Cortex of kidney (tissue), 1 donor: ENCODE measurements at places on chromosomes 5 and 9.

DNA sequence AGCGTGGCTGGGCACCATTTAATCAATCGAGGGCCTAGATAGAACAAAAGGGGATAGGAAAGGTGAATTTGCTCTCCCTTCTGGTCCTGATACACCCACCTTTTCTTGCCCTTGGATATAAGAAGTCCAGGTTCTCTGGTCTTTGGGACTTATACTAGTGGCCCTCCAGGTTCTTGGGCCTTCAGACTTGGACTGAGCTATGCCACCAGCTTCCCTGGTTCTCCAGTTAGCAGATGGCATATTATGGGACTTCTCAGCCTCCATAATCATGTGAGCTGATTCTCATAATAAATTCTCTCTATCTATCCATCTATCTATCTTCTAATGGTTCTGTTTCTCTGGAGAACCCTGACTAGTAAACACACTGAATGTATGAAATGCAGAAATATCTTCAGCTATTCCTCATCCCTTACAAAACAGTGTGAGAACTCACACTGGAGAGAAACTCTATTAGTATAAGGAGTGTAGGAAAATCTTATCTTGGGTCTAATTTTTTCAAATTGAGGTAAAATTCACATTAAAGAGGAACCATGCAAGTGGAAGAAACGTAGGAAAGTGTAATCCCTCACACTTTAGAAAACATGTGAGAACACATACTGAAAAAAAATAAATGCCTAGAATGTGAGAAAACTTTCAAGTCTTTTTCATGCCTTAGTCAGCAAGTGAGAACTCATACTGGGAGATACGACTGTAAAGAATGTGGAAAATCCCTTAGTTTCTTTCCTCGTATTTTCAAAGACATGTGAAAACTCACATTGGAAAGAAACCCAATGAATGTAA is 15.5 kb downstream of the PCDHB15 start:
- no peak for DNase-seq

GRCh38 chr5:4576161-4576748 is 563.9 kb upstream of the ADAMTS16 start:
- DNase-seq, result no peak

- no peak for DNase-seq
Measured at GRCh38 chr5:18433336-18433735, 799.1 kb downstream of the TAF11L14 start.

- DNase-seq, result no peak
Measured at GRCh38 chr5:116554764-116555163, 19.9 kb downstream of the SEMA6A start.

DNA sequence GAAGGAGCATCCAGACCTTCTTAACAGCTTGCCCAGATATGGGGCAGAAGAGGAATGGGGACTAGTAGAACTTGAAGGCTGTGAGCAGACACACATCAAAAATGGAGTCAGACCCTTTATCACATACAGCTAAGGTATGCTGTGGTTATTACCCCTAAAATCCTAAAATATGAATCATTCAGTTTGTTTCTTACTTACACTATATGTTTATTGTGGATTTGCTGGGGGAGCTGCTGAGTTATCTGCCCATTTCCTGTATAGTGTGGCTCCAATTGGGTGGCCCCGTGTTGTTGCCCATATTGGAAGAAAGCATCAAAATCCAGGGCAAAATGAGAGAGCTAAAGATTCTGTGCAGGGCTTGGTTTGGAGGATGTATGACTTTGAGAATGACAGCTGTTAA is 56.9 kb downstream of the AP3S1 start:
- no peak for DNase-seq

- DNase-seq, result no peak
Measured at GRCh38 chr9:3181049-3181953, 337.4 kb upstream of the PUM3 start.

GRCh38 chr9:22114956-22115355 is 105.9 kb upstream of the CDKN2B start:
- DNase-seq, result no peak

DNA sequence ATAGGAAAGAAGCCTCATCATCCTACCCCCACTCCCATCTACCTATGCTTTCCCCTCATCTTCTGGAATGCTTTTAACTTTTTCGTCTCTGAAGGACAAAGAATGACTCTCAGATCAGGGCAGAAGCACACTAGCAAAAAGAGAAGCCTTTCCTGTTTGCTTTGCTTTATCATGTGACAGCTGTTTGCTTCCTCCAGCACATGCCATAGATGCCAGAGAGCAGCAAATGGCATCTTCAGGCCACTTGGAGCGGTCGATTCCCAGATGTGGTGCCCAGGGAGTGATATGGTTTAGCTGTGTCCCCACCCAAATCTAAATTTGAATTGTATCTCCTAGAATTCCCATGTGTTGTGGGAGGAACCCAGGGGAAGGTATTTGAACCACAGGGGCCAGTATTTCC is 294.8 kb downstream of the GADD45G start:
- no peak for DNase-seq

- no peak for DNase-seq
Measured at GRCh38 chr5:177601577-177602457, 1.9 kb downstream of the B4GALT7 start.

DNA sequence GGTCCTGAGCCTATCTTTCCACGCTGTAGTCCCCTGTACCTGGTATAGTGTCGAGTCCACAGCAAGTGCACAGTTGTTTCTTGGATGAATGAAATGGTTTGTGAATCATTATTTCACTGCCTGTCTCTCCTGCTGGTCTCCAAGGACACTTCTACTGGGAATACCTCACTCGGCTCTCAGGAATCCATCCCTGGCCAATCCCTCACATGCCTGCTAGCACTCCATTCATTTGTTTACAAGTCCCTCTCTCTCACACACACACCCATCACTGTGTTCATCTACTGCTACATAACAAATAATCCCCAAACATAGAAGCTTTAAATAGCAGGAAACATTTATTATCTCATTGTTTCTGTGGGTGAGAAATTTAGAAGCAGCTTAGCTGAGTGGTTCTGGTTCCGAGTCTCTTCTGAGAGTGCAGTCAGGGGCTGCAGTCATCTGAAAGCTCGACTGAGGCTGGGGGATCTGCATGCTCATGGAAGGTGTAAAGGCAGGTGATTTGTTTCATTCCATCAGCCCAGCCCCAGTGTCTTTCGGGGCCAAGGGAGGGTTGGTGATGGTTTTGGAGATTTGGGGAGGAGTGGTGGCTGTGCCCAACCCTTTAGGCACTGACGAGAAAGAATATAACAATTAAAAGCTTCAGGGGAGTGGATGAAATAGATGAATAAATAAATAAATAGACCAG is 132.7 kb upstream of the IER5L start:
- DNase-seq, result no peak

GRCh38 chr5:102863058-102863457 is 108.0 kb downstream of the PAM start:
- DNase-seq, result no peak

DNA sequence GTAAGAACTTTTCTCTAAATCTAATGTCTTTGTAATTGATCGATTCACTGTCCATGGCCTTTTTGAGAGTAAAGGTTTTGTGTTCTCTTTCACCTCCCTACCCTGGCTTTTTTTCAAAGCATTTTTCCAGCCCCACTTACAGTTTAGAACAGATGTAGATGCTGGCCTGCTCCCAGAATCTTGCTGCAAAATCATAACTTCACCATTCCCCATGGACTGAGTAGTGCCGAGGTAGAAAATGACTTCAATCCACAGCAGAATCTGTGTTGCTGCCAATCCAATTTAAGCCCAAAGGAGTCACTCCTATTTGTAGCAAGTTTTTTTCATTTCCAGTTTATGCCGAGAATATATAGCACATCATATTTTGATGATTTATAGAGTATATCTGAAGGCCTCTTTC is 46.5 kb upstream of the CEMIP2 start:
- DNase-seq, result no peak

DNA sequence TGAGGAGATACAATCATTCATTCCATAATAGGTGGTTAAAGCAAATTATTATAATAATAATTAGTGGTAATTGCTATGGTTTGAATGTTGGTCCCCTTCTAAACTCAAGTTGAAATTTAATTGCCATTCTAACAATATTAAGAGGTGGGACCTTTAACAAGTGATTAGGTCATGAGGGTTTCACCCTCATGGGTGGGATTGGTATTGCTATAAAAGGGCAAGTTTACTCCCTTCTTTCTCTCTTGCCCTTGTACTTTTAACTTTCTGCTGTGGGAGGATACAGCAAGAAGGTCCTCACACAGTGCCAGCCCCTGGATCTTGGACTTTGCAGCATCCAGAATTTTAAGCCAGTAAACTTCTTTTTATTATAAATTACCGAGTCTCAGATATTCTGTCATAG is 101.9 kb upstream of the PARP8 start:
- DNase-seq, result no peak

DNA sequence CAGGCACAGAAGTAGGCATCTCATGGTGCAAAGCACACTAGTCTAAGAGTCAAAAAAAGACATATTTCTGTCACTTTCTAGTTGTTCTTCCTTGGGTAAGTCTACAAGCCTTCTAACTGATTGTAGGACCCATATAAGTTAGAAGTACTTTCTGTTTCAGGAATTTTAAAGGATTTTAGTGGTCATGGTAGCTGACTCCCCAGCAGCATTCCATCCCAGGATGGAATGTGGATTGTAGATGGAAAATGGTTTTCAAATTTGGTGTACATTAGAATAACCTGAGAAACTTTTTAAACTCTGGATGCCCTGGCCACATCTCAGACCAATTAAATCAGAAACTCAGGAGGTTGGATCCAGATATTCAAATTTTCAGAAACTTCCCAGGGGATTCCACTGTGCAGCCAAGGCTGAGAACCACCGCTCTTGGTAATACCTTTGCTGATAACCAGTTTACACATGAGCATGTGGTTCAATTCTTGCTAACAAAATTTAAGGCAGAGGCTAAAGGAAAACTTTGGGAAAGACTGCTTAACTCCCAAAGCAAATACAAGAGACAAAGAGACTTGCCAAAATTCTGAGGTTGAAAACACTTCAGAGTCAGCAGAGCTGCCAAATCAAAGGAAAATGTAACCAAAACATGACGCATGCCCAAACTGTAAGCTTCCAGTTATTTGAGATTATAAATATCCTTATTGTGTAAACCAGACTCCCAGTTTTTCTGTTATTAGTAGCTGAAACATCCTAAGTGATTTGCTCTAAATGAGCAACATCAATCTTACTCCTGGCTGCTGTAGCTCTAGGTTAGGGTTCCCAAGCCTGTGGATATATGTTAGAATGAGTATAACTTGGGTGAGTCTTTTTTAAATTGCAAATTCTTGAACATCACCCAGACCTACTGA is 145.4 kb upstream of the MTAP start:
- no peak for DNase-seq

DNA sequence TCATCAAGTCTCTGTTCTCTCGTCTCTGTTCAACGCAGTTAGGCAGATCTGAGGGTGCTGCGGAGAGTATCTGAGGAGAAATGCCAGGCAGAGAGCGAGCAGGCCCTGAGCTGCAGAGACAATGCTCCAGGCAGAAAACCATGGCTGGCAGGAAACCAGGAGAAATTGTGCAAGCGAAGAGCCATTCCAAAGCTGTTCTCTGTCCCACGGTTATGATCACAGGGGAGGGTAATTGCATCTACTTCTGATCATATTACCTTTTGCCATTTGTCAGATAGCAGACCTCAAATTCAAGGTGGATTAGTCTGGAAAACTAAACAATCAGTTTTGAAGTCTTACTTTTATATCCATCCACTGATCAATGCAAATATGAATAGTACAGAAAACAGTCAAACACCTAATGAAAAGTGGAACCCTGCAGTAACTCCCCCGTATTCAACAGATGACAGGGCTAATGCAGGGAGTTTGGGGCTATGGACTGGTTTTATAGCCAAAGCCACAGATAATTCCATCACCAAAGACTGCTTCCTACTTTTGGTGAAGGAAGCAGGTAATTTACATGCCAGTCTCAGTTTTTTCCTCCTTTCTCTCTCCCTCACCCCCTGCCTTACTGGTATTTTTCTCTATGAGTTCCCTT is 228.0 kb downstream of the DCP2 start:
- DNase-seq, result no peak

DNA sequence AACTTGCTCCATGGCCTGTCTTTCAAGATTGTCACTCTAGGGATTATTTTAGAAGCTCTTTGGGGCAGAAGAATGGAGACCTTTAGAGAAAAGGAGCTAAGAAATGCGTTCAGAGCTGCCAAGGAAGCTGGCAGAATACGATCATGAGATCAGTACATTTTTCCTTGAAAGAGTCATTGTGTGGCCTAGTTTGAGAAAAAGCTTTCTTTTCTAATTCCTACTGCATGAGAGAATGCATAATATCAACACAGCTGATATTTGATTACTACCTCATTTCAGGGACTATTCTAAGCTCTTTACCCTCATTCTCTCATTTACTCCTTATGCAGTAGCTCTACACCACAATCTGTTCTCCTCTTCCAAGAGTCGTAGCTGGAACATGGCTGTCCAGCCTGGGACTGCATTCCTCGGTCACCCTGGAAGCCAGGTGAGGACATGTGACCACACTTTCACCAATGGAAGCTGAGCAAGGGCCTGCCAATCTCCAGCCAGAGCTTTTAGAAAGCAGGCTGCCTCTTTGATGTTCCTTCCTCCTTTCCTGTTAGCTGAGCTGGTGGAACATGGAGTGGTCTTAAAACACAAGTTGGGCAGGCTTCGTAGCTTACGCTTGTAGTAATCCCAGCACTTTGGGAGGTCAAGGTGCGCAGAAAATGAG is 99.3 kb upstream of the LHFPL2 start:
- DNase-seq, result no peak

DNA sequence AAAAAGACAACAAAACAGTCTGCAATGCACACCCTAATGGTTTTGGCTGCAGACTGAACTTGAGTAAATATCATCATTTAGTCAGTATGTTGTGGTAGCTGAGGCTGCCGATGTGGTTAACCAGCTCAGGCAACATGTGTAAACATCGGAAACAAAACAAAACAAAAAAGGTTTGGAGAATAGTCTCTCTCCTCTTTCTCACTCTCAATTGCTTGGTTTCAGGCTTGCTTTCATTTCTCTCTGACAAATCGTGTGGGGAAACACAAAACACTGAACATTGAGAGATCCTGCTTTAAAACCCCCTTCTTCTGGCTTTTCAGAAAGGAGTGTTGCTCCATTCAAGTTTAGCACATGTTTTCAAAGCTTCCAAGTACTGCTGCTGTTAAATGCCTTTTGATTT is 453.3 kb downstream of the BNC2 start:
- DNase-seq, result no peak
